ENCODE measurements at places on chromosomes 16 and 17.

- no peak for DNase-seq
- H3K27ac ChIP-seq, result no peak overlapping the region
- no peak overlapping the region for H3K4me3 ChIP-seq
- no peaks in the 10 kb centered on the region for H3K27me3 ChIP-seq
These were observed 455.8 kb upstream of the MAF start for GRCh38 chr16:80056324-80056723.

GRCh38 chr16:2238838-2239675 lies 2.8 kb downstream of the DNASE1L2 start:
- H3K27ac ChIP-seq, result no peak overlapping the region
- no peaks in the 10 kb centered on the region for H3K4me1 ChIP-seq
- H3K4me3 ChIP-seq, result peak overlapping the region; percentile 64
- peaks cover 40% of the 10 kb centered on the region for H3K27me3 ChIP-seq

DNA sequence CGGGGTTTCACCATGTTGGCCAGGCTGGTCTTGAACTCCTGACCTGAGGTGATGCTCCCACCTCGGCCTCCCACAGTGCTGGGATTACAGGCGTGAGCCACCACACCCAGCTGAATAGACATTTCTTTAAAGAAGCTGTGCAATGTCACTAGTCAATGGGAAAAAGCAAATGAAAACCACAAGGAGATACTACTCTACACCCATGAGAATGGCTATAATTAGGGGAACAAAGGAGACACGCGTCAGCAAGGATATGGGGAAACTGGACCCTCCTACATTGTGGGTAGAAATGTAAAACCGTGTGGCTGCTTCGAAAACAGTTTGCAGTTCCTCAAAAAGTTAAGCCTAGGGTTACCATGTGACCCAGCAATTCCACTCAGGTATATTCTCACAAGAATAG lies 103.4 kb downstream of the VPS53 start:
- DNase-seq, result no peak
- no peaks in the 10 kb centered on the region for H3K4me1 ChIP-seq
- H3K27me3 ChIP-seq, result no peaks in the 10 kb centered on the region
- H3K4me3 ChIP-seq, result no peak overlapping the region
- no peak overlapping the region for H3K27ac ChIP-seq

DNA sequence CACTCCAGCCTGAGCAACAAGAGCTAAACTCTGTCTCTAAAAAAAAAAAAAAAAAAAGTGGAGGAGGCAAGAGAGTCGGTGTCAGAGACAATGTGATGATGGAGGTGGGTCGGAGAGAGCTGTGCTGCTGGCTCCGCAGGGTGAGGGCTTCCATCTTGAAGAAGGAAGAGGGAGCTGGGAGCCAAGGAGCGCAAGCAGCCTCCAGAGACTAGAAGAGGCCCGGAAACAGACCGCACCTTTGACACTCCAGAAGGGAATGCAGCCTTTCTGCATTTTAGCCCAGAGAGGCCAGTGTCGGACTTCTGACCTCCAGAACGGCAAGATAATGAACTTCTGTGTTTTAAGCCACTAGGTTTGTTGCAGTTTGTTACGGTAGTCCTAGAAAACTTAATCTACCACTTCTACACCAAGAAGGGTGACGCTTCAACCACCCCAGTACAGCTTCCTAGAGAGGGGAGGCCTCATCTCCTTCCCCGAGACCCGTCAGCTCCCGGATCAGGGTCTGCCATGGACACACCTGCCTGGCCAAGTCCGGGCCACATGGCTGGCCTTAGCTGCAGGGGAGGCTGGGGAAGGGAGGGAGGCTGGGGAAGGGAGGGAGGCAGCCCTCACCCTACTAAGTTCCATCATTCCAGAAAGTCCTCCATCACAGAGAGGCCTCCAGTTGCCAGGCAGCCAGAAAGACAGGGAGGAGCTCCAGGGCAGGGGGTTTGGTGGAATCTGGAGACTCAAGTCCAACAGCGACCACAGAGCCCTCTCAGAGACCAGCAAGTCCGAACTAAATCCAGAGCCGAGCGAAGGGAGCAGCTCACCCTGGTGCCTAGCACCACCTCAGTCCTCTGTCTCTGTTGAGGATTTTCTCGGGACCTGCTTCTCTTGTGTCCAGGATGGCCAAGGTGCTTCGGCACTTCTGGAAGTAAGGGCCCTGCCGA lies 13.2 kb upstream of the RBFOX3 start:
- no peaks in the 10 kb centered on the region for H3K36me3 ChIP-seq
- H3K4me1 ChIP-seq, result peaks cover 16% of the 10 kb centered on the region
- H3K27me3 ChIP-seq, result peaks cover 20% of the 10 kb centered on the region
- H3K27ac ChIP-seq, result no peak overlapping the region
- H3K4me3 ChIP-seq, result no peak overlapping the region

DNA sequence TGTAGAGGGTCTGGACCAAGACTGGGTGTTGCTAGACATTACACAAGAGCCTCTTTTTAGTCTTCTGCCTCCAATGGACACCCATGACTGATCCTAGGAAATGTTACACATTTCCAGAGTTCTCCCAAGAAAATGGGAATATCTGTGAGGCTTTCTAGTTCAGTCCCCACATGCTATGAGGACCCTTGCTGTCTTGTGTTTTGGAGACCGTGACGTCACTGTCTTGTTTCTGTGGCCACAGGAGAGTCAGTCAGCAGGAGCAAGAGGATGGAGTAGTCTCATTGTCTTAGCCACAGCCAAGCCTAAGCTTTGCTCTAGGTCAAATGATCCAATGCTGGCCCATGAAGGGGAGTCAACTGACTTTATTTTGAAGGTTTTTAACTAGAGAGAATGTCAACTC lies 820.1 kb upstream of the RBFOX1 start:
- peaks cover 22% of the 10 kb centered on the region for H3K27me3 ChIP-seq
- no peak overlapping the region for H3K27ac ChIP-seq
- H3K36me3 ChIP-seq, result no peaks in the 10 kb centered on the region
- no peaks in the 10 kb centered on the region for H3K4me1 ChIP-seq

- peaks cover 3% of the 10 kb centered on the region for H3K27me3 ChIP-seq
- H3K27ac ChIP-seq, result no peak overlapping the region
- H3K36me3 ChIP-seq, result no peaks in the 10 kb centered on the region
- H3K4me1 ChIP-seq, result no peaks in the 10 kb centered on the region
- no peak for DNase-seq
These were observed 234.9 kb downstream of the IRF8 start for GRCh38 chr16:86133847-86134375.

DNA sequence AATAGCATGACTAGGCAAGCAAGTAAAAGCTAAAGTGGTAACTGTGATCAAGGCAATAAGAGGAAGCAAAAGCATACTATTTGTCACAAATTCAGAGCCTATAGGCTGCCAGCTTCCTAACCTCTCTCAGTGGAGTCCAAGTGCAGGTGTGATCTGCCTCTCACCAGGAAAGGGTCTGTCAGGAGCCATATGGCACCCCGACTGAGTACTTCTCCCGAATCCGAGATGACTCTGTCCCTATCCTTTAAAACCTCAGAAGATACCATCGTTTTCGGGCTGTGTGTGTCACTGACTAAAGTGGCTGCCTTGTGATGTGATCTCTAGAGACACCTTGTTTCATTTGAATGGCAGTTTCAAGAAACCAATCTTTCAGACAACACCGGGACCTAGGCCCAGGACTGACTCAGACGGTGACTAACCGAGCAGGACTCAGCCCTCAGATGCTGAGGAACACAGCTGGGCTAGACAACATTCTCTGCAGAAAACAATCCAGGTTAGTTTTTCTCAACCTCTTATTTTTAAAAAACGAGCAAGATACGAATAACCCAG lies 63.6 kb downstream of the SMG6 start:
- no peak overlapping the region for H3K27ac ChIP-seq
- peaks cover 9% of the 10 kb centered on the region for H3K36me3 ChIP-seq
- no peak for DNase-seq
- H3K4me3 ChIP-seq, result no peak overlapping the region
- peaks cover 13% of the 10 kb centered on the region for H3K4me1 ChIP-seq

DNA sequence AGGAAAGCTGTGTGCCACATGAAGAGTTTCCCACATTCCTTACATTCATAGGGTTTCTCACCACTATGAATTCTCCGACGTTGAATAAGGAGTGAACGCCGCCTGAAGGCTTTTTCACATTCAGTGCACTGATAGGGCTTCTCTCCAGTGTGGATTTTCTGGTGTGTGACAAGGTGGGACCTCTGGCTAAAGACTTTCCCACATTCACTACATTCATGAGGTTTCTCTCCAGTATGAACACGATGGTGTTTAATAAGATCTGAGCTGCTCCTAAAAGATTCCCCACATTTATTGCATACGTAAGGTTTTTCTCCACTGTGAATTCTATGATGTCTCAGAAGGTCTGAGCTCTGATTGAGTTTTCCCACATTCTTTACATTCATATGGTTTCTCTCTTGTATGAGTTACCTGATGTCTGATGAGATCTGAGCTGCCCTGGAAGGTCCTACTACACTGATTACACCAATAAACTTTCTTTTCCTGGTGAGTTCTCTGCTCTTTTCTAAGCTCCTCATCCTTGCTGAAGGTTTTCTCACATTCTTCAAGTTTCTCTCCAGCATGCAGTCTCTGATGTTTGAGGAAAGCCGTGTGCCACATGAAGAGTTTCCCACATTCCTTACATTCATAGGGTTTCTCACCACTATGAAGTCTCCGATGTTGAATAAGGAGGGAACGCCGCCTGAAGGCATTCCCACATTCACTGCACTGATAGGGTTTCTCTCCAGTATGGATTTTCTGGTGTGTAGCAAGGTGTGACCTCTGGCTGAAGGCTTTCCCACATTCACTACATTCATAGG lies 10.0 kb downstream of the ZNF594 start:
- H3K4me3 ChIP-seq, result peak overlapping the region; percentile 16
- DNase-seq, result no peak
- H3K36me3 ChIP-seq, result peaks cover 79% of the 10 kb centered on the region

- H3K27me3 ChIP-seq, result no peaks in the 10 kb centered on the region
- no peaks in the 10 kb centered on the region for H3K36me3 ChIP-seq
- H3K4me1 ChIP-seq, result no peaks in the 10 kb centered on the region
- H3K27ac ChIP-seq, result no peak overlapping the region
These were observed 481.9 kb upstream of the ERCC4 start for GRCh38 chr16:13438064-13438463.

DNA sequence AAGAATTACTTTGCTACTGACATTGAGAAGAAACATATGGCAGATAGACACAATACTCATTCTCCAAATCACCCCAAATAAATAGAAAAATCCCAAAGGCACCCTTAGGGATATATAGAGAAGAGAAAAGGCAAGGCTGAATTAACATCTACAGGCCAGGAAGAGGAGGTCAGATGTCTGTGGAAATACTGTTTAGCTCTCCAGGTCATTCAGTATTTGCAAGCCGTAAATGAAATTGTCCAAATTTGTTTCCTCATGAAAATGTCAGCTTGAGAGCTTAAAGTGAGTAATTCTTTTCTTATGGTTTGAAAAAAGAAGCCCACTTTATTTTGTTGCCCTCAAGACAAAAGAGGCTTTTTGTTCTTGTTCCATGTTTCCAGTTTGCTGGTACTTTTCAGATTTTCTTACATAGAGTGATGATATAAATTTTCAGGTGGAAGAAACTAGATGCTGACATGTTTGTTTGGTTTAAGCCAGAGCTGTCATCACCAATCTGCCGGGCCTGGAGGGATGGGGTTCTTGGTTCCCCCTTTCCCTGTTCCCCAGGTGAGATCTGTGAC lies 189.0 kb downstream of the MAP2K4 start:
- no peaks in the 10 kb centered on the region for H3K4me1 ChIP-seq
- no peak overlapping the region for H3K4me3 ChIP-seq
- H3K36me3 ChIP-seq, result no peaks in the 10 kb centered on the region
- no peak for DNase-seq
- no peak overlapping the region for H3K27ac ChIP-seq

GRCh38 chr17:47811709-47812108 lies 9.9 kb downstream of the OSBPL7 start:
- H3K4me1 ChIP-seq, result no peaks in the 10 kb centered on the region
- no peaks in the 10 kb centered on the region for H3K27me3 ChIP-seq
- no peak for DNase-seq
- H3K4me3 ChIP-seq, result no peak overlapping the region
- no peak overlapping the region for H3K27ac ChIP-seq

GRCh38 chr17:9948928-9949327 lies 43.9 kb upstream of the RCVRN start:
- peaks cover 3% of the 10 kb centered on the region for H3K36me3 ChIP-seq
- H3K27ac ChIP-seq, result no peak overlapping the region
- peaks cover 3% of the 10 kb centered on the region for H3K27me3 ChIP-seq
- no peak overlapping the region for H3K4me3 ChIP-seq
- no peak for DNase-seq
- no peaks in the 10 kb centered on the region for H3K4me1 ChIP-seq

- H3K36me3 ChIP-seq, result no peaks in the 10 kb centered on the region
- no peak overlapping the region for H3K4me3 ChIP-seq
- no peak overlapping the region for H3K27ac ChIP-seq
- no peaks in the 10 kb centered on the region for H3K27me3 ChIP-seq
- DNase-seq, result no peak
These were observed 54.1 kb downstream of the ZDHHC7 start for GRCh38 chr16:84957192-84957591.

GRCh38 chr17:34318474-34318873 lies 761 bp upstream of the CCL8 start:
- no peaks in the 10 kb centered on the region for H3K36me3 ChIP-seq
- H3K27me3 ChIP-seq, result peaks cover 18% of the 10 kb centered on the region
- no peak overlapping the region for H3K4me3 ChIP-seq
- H3K27ac ChIP-seq, result no peak overlapping the region

DNA sequence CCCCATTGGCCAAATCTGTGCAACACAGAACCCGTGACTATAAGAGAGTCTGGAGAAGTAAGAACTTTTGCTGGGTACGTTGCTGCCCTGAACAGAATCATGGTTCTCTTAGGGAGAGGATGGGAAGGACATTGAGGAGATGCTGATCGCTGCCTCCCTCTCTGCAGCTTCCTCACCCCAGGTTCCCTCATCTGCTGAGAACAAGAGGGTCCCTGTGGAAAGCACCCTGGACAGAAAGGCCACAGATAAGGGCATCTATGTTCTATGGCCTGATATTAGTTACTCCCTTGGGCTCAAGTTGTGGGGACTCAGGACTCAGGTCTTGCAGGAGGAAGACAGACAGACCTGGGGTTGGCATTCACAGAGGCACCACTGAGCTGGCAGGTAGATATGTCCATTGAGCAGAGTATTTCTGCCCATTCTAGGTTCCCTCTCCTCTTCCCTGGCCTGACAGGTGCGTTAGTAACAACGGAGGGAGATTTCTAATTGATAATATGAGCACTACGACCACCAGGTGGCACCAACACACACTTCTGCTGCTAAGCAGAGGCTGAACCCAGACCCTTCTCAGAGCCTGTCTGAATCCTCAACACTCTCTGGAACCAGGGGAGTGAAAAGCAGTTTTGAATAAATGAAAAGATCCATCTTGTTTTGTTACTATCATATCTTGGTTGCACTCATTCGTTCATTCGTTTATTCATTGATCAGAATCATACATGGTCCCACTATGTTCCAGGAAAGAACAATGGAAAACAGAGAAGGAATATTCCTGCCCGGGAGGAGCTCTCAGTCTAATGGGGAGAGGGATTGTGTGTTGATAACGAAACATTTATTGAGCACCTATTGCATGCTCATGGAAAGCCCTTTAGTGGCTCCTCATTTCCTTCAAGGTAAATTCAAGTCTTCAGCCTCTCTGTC lies 56.4 kb downstream of the SLC6A2 start:
- H3K36me3 ChIP-seq, result no peaks in the 10 kb centered on the region
- H3K27ac ChIP-seq, result no peak overlapping the region
- no peak overlapping the region for H3K4me3 ChIP-seq
- no peaks in the 10 kb centered on the region for H3K4me1 ChIP-seq
- peaks cover 51% of the 10 kb centered on the region for H3K27me3 ChIP-seq

GRCh38 chr16:89439659-89440058 lies 50.7 kb downstream of the ANKRD11 start:
- H3K4me3 ChIP-seq, result no peak overlapping the region
- H3K27me3 ChIP-seq, result no peaks in the 10 kb centered on the region
- peaks cover 6% of the 10 kb centered on the region for H3K36me3 ChIP-seq
- peak overlapping the region; percentile 0 for H3K27ac ChIP-seq
- DNase-seq, result no peak

- H3K36me3 ChIP-seq, result no peaks in the 10 kb centered on the region
- DNase-seq, result no peak
- H3K4me1 ChIP-seq, result no peaks in the 10 kb centered on the region
- no peak overlapping the region for H3K4me3 ChIP-seq
- no peak overlapping the region for H3K27ac ChIP-seq
- H3K27me3 ChIP-seq, result peaks cover 4% of the 10 kb centered on the region
These were observed 9.3 kb upstream of the PRR14 start for GRCh38 chr16:30641378-30641982.
